T47D (cell line): ENCODE measurements at places on chromosomes 7 and 10.

GRCh38 chr10:6516281-6516928, 63.7 kb downstream of the PRKCQ start:
- no peak for DNase-seq

DNA sequence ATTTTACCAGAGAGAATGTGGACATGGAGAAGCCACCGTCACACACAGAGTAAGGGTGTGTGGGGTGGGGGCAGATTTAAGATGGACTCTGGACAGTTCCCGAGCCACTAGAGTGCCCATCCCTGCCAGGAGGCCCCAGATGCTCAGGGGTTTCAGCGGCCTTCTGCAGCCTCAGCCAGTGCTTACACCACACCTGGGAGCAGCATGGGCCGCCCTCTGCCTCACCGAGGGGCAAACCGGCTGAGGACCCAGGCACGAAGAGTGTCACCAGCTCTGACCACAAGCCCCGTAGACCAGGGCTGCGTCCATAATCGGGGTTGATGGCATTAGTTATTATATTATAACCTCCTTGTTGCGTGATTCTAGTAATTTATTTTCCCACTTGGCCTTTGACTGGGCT, 6.7 kb upstream of the MNX1 start:
- DNase-seq = no peak

DNA sequence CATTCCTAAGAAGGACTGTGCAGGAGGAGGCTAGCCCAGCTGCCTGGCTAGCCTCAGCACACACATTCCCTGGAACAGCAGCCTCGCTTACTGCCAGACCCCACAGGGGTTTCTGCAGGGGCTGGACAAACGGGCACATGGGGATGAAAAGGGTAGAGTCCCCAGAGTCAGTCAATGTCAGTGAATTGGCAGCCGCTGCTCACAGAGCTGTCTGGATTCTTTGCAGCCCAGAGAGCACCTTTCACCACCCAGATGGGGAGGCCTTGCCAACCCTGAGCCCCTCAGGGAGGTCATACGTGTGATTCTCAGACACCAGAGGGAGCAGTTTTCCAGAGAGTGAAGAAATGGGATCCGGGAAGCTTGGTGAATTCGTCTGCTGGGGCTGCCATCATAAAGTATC, 143.3 kb downstream of the KCNMA1 start:
- peak; percentile 64 for DNase-seq

DNA sequence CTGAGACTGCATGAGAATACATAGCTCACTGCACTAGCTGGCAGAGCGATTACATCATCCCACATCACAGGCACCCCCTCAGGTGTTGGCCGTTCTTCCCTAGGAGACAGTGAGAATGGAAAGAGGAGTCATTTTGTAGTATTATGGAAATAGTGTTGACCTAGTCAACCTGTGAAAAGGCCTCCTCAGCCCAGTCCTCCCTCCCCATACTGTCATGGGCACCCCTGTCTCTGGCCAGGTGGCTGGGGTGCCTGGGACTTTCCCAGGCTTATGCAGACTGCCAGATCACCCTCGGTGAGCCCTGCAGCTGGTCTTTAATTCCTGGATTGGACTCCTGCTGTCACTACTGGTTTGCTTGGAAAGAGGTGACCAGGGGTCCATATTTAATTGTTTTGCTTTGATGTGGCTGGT, 4.0 kb downstream of the INPP5A start:
- no peak for DNase-seq
